ENCODE measurements at places on chromosomes 16 and 17.
A peak's percentile ranks its signal among the peaks of the same experiment; 100 is the strongest.

GRCh38 chr17:74280093-74280513 is 6.1 kb downstream of the DNAI2 start:
- DNase-seq: no peak

DNA sequence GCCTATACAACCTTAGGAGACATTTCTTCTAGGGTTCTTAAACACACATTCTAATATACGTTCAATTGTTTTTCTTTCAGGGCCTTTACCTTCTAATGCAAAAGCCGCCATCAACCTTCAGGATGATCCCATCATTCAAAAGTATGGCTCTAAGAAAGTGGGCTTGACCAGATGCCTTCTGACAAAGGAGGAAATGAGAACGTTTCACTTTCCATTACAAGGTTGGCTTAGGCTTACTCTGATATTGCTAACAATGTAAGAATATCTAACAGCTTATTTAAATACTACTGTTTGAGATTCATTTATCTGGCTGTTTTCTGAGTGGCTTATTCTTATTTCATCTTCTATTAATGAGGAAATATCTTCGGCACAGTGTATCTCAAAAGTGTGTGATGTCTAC is 15.4 kb downstream of the REXO5 start:
- no peak for DNase-seq

DNA sequence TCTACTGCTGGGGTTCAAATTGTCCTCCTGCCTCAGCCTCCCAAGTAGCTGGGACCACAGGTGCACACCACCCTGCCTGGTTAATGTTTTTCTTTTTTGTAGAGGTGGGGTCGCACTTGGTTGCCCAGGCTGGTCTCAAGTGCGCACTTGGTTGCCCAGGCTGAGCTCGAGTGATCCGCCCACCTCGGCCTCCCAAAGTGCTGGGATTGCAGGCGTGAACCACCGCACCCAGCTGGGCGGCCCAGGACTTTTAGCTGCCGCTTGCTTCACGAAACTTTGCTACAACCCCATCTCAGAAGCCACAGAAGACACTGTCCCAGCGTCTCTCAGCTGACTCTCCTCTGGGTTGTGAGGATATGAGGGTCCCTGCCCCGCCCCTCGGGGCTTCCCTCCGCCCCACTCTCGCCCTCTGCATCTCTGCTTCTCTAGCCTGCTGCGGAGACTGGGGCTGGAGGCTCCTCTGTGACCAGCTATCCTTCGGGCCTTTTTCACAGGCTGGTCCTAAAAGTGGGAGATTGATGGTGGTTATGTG is 48.8 kb upstream of the CBX4 start:
- DNase-seq: no peak

DNA sequence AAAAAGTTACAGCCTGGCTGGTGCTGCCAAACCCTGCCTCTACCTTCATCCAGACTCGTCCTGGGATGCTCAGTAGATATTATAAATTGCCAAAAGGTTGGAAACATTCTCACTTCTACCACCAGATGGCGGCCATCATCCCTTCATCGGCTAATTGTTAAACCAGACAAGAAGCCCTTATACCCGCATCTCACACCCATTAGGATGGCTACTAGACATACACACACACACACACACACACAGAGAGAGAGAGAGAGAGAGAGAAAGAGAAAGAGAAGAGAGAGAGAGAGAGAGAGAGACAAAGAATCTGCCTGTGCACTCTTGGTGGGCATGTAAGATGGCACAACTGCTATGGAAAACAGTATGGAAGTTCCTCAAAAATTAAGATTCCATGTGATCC is 15.0 kb upstream of the SCIMP start:
- DNase-seq: peak; percentile 88

GRCh38 chr16:83835586-83836566 is 28.1 kb downstream of the HSBP1 start:
- DNase-seq: no peak

DNA sequence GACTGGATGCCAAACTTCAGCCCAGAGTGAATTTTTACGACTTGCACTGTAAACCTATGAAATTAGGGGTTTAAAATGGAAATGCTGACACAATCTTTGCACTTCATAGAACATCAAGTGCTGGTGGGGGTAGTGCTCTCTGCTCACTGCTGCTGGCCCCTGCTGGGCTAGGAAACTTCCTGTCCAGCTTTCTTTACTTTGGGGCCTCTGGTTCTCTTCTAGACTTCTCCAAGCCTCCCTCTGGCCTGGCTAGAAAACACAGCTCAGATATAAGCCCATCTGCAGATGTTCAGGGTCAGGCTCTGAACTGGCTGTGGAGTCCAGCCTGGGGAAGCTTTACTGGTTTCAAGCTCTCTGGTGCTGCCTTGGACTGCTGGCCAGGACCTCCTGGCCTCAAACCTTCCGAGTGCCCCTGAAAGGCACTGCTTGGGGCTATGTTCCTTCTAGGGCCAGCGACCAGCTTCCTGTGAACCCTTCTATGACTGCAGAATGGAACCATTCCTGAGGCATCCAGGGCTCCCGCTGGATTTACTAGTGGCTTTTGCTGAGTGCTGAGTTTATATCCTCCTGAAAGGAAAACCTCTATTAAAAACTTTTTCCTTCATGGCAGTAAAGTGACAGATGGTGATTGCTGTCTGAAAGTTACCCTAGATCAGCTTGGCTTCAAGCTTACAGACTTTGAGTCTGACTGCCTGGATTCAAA is 59.4 kb downstream of the TBX4 start:
- peak; percentile 32 for DNase-seq

DNA sequence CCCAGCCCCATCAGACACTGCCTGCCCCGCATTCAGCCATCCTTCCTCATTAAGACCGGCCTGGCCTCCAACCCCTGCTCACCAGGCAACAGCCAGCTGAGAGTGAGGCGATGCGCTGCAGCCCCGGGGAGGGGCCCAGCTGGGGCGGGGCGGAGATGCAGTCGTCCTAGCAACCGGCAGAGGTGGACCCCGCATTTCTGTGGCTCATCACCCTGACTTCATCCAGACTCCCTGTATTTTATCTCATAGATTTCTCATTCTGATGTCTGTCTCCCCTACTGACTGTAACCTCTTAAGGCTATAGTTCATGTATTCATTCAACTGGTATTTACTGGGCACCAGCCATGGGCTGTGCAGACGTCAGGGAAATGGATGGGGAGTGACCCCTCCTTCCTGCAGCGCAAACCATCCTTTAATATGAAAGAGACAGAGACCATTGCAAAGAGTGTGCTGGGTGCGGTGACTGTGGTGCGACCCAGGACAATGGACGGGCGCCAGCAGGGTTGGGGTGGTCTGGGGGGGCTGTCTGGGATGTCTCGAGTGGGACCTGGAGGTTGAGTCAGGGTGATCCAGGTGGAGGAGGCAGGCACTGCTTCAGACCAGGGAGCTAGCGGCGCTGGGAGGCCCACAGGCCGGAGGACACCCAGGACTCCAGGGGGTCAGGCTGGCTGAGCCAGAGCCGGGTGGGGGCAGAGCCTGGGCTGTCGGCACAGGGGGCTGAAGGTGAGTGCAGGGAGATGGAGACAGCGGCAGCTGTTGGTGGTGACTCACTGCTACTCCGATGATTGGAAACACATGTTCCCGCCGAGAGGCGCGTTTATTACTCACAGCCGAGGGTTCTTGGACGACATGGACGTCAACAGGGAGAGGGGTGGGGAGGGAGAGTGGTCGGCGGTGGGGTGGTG is 10.5 kb upstream of the TIMP2 start:
- peak; percentile 51 for DNase-seq

DNA sequence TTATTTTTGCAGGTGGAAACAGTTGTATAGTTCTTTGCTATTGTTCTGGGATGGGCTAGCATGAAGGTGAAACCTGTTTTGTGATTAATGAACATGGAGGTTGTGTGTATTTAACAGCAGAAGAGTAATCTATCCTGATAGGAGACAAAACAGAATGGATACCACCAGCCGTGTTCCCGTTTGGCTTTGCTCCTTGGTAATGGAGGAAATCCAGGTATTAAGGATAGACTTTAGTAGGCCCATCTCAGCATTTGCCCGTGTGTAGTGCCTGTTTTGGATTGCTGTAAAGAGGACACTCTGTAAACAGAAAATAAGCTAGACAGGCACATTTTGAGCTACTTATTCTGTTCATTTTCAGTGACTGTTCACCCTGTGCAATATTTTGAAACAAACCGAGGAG is 215.1 kb downstream of the RBFOX1 start:
- DNase-seq: no peak

- DNase-seq: no peak
These were observed 44.8 kb downstream of the METTL16 start for GRCh38 chr17:2466931-2467330.

DNA sequence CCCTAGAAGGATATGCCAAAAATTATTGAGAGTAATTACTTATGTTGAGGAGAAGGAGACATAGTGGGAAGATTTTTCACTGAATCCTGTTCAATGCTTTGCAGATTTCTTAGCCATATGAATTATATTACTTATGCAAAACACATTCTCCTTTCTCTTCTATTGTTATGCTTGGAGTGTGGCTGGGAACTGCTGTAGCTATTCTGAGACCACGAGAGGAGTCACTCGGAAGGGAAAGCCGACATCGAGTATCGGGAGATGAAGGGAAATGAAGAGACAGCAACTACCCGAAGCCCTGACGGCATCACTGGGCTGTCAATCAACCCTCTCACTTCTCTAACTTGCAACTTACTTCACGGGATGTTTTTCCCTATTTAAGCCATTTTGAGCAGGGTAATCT is 39.6 kb downstream of the STX8 start:
- no peak for DNase-seq

DNA sequence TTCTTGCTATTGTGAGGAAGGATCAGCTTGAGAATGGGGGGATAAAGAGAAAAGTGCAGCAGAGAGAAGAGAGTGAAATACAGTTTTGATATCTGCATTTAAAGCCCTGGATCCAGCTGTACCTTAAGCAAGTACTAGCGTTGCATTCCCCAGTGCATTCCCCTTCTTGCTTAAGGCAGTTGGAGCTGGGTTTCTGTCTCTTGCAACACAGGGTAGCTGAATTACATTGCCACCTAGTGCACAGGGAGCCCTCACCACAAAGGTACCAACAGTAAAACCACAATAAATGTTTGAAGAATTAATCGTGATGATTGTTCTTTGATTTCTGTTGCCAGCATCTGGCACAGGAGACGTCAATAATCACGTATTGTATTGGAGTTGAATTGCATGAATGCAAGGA is 588.7 kb downstream of the RBFOX1 start:
- DNase-seq: peak; percentile 42

DNA sequence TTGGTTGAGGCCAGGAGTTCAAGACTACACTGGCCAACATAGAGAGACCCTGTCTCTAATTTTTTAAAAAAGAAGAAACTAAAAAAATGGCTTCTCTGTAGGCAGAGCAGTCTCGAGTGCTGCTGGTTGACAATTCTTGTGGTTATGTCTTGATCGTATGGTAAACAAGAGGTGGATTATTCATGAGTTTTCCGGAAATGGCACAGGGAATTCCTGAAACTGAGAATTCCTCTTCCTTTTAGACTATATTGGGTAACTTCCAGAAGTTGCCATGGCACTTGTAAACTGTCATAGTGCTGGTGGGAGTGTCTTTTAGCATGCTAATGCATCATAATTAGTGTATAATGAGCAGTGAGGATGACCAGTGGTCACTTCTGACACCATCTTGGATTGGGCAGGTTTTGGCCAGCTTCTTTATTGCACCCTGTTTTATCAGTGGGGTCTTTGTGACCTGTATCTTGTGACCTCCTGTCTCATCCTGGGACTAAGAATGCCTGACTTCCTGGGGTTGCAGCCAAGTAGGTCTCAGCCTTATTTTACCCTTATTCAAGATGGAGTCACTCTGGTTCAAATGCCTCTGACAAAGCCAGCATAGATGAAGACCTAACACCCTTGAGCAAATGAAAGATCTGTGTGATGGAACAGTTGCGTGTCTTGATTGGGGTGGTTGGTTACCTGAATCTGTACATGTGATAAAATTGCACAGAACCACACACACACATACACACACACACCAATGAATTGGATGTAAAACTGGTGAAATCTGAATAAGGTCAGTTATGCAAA is 30.2 kb downstream of the BMERB1 start:
- no peak for DNase-seq

DNA sequence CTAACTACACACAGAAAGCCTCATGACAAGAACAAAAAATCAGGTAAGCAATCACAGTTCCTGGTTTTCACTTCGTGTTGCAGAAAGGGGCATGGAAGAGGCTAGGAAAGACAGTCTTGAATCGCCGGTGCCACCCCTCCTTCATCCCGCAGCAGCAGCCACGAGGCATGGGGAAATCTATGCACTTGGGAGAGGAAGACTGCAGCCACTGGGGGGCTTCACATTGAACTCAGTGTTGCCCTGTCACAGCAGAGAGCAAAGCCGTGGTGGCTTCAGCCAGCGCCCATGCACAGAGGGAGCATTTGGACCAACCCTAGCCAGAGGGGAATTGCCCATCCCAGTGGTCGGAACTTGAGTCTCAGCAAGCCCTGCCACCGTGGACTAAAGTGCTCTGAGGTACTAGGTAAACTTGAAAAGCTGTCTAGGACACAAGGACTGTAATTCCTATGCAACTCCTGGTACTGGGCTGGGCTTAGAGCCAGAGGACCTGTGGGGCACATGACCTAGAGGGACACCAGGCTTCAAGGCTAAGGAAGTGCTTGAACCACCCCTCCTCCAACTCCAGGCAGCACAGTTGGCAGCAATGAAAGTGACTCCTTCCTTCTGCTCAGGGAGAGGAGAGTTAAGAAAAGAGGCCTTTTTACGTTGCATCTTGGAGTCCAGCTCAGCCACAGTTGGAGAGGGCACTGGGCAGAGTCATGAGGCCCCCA is 35.2 kb upstream of the ATP2C2 start:
- DNase-seq: peak; percentile 21

DNA sequence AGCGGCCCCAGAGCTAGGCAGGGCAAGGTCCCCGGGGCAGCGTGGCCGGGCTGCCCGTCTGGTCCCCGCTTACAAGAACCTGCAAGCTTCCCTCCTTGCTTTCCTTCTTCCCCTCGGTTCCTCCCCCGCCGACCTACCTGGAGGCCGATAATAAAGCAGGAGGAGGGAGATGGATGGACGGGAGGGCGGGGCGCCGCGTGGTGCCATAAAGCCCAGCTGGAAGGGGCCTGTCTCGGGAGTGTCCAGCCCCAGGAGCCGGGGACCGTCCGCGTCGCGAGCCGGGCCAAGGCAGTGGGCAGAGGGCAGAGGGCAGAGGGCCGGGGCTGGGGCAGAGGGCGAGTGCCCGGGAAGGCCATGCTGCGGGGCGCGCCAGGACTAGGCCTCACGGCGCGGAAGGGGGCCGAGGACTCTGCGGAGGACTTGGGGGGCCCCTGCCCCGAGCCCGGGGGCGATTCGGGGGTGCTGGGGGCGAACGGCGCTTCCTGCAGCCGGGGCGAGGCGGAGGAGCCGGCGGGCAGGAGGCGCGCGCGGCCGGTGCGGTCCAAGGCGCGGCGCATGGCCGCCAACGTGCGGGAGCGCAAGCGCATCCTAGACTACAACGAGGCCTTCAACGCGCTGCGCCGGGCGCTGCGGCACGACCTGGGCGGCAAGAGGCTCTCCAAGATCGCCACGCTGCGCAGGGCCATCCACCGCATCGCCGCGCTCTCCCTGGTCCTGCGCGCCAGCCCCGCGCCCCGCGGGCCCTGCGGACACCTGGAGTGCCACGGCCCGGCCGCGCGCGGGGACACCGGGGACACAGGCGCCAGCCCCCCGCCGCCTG is at the start of gene BHLHA9:
Gene BHLHA9 (plus strand): TSS at position 235 of the 820 bp plus-strand sequence. CDS start 120 bp downstream, at position 355.
- DNase-seq: no peak

GRCh38 chr17:45719335-45720071 is 64.6 kb upstream of the CRHR1 start:
- peak; percentile 71 for DNase-seq

Data from NCI-H82 (cell line).